Hematopoietic multipotent progenitor cell treated with erythropoietin and hydrocortisone succinate and interleukin-3 and kit ligand, for 15 days (in vitro differentiated cells): ENCODE measurements at places on chromosomes 3 and 15.

DNA sequence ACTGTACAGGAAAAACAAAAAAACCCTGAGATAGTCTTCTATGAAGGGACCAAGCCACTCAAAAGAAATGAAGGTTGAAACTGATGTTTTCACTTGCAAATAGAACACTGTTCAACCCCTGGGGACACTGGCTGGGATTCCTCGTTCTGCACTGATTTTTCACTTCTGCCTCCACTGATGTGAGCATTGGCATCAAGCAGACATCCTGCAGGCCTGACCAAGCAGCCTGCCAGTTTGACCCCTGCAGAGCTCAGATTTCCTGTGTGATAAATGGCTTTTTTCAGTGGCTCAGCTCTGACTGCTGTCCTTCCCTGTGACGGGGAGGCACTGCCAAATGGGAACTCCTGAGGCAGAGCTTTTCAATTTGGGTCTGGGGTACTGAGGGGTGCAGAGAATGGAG is 50.0 kb downstream of the RASGRP1 start:
- DNase-seq = no peak

DNA sequence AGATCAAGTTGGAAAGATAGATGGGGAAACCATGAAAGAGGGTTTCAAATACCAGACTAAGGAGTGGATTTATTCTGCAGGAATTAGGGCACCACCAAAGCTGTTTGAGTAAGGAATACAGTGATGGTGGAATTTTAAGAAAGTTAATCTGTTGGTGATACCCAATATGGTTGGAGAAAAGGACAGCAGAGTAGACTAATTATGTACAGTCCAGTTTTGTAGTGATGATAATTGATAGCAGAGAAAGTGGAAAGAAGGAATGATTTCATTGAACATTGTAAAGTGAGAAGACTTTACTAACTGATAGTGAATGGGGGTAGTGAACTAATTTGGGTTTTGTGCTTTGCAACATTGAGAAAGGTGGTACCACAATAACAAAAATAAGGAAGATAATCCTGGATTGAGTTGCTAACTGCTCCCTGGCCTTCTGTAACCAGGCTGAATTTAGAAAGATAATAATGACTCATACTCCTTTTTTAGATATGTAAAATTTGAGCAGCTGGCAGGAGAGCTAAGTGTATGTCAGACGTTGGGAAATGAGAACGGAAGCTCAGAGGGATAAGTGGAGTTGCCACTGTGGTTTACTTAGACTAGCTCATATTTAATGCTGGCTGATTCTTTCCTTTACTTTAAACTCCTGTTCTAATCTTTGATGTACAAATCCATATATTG is 16.9 kb downstream of the TCAIM start:
- DNase-seq = no peak

- no peak for DNase-seq
Measured at GRCh38 chr3:114449271-114450007, 155.6 kb downstream of the TIGIT start.

GRCh38 chr3:50203113-50203808 is 1.8 kb upstream of the SLC38A3 start:
- no peak for DNase-seq

GRCh38 chr3:175526191-175526590 is 667.1 kb downstream of the NAALADL2 start:
- DNase-seq = no peak

DNA sequence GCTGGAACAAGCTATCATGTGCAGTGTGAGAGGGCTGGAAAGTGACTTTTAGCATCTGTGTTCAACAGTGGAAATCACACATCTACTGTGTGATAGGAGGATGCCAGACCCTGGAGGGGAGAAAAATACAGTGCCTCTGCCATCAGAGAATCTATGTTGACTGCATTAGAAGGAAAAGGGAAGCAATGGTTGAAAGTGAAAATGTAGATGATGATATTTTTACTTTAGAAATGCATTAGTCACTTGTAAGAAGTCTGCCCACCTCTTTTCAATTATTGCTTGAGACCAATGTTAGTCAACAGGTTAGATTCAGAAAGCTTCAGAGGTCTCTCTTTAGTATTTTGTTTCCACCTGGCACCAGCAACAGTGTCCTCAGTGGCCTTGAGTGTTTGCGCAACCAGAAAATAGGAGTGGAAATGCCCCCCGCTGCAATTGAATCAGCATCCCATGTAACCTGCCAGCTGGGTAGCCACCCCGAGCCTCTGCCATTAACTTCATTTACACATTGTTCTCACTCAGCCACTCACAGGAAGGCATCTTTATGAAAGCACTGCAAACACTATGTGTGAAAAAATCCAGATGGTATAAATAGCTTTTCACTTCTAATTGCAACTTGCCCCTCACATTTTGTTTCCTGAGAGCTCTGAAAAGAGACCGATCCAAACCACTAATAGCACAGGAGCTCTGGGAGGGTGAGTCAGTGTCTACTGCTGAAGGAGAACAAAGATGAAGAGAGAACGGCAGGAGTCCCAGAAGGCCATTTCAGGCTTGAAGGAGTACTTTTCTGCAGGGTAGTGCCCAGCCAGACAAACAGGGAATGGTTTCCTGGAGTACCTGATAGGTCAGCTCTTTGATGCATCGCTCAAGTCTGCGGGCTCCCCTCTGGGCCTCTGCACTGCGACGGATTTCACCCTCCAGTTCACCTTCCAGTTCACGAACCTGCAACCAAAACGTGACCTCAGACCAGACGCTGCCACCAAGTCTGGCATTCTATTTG is 92.1 kb downstream of the HHLA2 start:
- no peak for DNase-seq

GRCh38 chr3:169280010-169280585 is 383.4 kb downstream of the MECOM start:
- DNase-seq = no peak

DNA sequence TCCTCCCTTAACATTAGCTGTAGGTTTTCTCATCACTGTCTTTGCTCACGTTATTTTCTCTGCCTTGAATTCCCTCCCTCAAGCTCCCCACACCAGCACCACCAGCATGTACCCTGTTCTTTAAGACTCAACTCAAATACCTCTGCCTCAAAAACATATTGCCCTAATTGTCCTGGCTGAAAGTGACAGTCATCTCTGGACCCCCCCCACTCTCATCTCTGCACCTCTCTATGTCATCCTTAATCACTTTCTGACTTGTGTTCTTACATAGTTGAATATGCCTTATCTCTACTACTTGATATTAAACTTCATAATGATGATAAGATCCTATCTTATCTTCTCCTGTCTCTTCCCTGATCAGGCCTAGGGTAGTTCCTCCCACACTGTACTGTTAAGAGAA is 345.2 kb upstream of the TPRG1 start:
- DNase-seq = no peak
